ENCODE measurements at places on chromosomes 6 and 20.
A peak's percentile ranks its signal among the peaks of the same experiment; 100 is the strongest.

GRCh38 chr20:47350181-47350550 is 6.3 kb downstream of the ZMYND8 start:
- H3K4me3 ChIP-seq = no peak overlapping the region
- peaks cover 11% of the 10 kb centered on the region for H3K36me3 ChIP-seq
- DNase-seq = no peak
- no peak overlapping the region for H3K27ac ChIP-seq

DNA sequence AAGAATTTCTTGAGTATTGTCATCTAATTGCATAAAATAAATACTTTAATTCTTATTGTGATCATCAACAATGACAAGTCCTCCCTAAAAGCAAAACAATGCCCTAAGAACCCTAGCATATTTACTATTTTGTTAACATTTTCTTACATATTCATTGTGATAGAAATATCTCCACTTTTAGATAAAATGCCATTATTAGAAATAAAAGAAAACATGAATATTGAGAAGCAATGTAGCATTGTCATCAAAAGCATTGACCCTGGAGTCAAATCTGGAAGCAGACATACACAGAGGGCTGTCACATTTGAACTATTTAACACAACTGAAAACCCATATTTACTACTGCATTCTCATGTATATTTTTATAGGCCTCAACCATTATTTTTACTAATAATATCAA is 257.7 kb downstream of the SYNE1 start:
- no peaks in the 10 kb centered on the region for H3K4me1 ChIP-seq
- peak overlapping the region; percentile 56 for H3K4me3 ChIP-seq
- no peaks in the 10 kb centered on the region for H3K36me3 ChIP-seq
- H3K27me3 ChIP-seq = no peaks in the 10 kb centered on the region
- no peak for DNase-seq

- H3K4me3 ChIP-seq = peak overlapping the region; percentile 89
- H3K4me1 ChIP-seq = peaks cover 20% of the 10 kb centered on the region
- peaks cover 21% of the 10 kb centered on the region for H3K36me3 ChIP-seq
- H3K27ac ChIP-seq = peak overlapping the region; percentile 85
These were observed 642 bp downstream of the GZF1 start for GRCh38 chr20:23362392-23363256.

GRCh38 chr6:84042603-84043002 is 9.0 kb downstream of the MRAP2 start:
- DNase-seq = no peak
- H3K36me3 ChIP-seq = no peaks in the 10 kb centered on the region
- H3K27ac ChIP-seq = no peak overlapping the region
- no peaks in the 10 kb centered on the region for H3K27me3 ChIP-seq
- H3K4me1 ChIP-seq = peaks cover 5% of the 10 kb centered on the region

DNA sequence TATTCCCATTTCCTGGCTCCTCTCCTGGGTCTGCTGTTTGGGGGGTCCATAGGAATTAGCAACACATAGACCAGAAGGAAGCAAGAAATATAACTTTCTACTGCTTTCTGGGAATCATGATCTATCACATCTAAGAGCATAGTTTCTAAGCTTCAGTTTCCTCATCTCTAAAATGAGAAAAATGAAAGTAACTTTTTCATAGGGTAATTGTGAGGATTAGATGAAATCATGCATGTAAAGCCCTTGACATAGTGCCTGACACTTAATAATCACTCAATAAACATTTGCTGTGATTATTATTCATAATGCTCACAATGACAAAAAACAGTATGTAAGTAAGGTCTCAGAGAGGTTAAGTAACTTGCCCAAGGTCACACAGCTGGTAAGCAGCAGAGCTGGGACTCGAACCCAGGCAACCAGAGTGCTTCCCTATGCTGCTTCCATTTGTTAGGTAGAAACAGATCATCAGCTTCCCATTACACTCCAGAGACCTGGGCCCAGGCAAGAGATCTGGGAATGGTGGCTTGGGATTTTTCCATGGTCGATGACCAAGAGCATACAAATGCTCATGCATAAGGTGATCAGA is 86.6 kb upstream of the MAFB start:
- H3K4me3 ChIP-seq = no peak overlapping the region
- H3K36me3 ChIP-seq = no peaks in the 10 kb centered on the region
- peaks cover 6% of the 10 kb centered on the region for H3K27me3 ChIP-seq
- no peaks in the 10 kb centered on the region for H3K4me1 ChIP-seq
- no peak overlapping the region for H3K27ac ChIP-seq
- no peak for DNase-seq

DNA sequence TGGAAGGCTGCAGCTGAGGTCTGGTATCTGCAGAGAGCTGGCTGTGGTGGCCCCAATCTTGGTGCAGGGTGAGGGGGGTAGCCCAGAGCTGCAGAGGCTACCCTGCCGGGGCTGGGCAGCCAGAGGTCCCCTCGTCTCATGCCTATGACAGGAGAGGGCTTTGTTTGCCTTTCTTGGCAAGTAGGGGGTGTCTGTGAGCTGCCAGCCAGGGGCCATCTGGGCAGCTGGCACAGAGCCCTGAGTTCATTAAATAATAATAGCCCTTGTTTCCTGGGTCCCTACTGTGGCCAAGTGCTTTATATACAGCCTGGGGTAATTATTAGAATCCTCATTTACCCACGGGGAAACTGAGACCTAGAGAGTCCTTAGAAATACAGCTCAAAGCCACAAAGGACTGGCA is 66.6 kb downstream of the EZR start:
- H3K4me1 ChIP-seq = peaks cover 21% of the 10 kb centered on the region
- H3K4me3 ChIP-seq = no peak overlapping the region
- peak overlapping the region; percentile 97 for H3K27ac ChIP-seq
- peak; percentile 73 for DNase-seq
- no peaks in the 10 kb centered on the region for H3K36me3 ChIP-seq

DNA sequence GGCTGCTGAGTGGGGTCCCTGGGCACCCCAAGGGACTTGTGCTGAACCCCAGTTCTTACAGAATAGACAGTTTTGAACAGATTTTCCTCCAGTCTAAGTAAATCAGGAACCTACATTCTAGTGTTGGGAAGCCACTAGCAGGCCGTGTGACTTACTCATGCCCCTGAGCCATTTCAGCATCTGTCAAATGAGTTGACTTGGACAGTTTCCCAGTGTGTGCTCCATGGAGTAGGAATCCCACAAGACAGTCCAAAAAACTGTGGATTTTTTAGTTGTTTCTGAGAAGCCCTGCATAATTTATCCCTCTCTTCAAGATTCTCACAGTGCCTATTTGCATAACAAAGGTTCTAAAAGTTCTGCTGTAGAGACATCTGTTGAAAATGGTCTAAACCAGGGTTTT is 2.1 kb downstream of the GABRR2 start:
- peaks cover 6% of the 10 kb centered on the region for H3K36me3 ChIP-seq
- H3K4me1 ChIP-seq = peaks cover 3% of the 10 kb centered on the region
- DNase-seq = no peak
- H3K4me3 ChIP-seq = no peak overlapping the region
- no peak overlapping the region for H3K27ac ChIP-seq

- H3K27me3 ChIP-seq = no peaks in the 10 kb centered on the region
- no peak for DNase-seq
- no peak overlapping the region for H3K27ac ChIP-seq
- H3K4me3 ChIP-seq = no peak overlapping the region
These were observed 250.1 kb downstream of the SYNE1 start for GRCh38 chr6:152387091-152387490.

GRCh38 chr6:21970569-21971300 is 326.1 kb downstream of the PRL start:
- no peaks in the 10 kb centered on the region for H3K27me3 ChIP-seq
- DNase-seq = no peak
- H3K27ac ChIP-seq = no peak overlapping the region
- no peaks in the 10 kb centered on the region for H3K4me1 ChIP-seq
- no peak overlapping the region for H3K4me3 ChIP-seq

GRCh38 chr6:151352410-151353396 is 38.7 kb downstream of the ZBTB2 start:
- H3K4me3 ChIP-seq = no peak overlapping the region
- H3K4me1 ChIP-seq = no peaks in the 10 kb centered on the region
- no peak for DNase-seq
- no peaks in the 10 kb centered on the region for H3K27me3 ChIP-seq
- H3K36me3 ChIP-seq = peaks cover 16% of the 10 kb centered on the region
